Right renal pelvis (tissue), 4 donors: ENCODE measurements at places on chromosomes 13 and 19.

GRCh38 chr19:45145270-45146189 lies 15.3 kb downstream of the NKPD1 start:
- no peak for DNase-seq

GRCh38 chr13:95099541-95099940 lies 201.7 kb downstream of the ABCC4 start:
- no peak for DNase-seq

DNA sequence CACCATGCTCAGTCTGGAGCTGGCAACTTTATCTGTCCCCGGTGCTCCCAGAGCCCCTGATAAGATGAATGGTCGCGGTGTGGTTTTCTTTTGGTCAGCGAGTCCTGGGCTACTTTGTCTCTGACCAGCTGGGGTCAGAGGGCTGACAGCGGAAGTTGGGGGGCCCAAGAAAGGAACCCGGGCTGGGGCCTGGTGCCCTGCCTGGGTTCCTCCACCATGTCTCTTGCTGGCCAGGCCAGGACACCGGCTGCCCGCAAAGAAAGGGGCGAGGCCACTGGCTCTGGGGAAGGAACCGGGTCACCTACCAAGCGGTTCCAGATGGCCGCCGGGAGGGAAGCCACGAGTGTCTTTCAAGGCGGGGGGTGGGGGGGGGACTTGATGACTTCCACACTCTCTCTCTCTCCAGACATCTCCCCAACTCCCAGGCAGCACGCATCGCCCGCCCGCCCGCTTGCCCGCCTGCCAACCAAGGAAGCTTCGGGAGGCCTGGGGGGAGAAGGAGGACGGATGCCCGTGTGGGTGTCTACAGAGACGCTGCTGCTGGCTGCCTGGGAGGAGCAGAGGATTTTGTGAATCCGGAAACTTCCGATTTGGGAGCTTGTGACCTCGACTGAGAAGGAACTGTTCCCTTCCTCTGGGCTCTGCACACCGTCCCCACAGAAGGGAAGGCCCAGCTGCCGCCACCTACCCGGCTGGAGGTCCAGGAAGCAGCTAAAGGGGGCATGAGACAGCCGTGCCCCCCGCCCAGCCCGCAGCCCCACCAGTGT lies 1.1 kb downstream of the PIP5K1C start:
- DNase-seq: no peak

GRCh38 chr19:50007170-50007569 lies 18.0 kb downstream of the VRK3 start:
- DNase-seq: no peak

DNA sequence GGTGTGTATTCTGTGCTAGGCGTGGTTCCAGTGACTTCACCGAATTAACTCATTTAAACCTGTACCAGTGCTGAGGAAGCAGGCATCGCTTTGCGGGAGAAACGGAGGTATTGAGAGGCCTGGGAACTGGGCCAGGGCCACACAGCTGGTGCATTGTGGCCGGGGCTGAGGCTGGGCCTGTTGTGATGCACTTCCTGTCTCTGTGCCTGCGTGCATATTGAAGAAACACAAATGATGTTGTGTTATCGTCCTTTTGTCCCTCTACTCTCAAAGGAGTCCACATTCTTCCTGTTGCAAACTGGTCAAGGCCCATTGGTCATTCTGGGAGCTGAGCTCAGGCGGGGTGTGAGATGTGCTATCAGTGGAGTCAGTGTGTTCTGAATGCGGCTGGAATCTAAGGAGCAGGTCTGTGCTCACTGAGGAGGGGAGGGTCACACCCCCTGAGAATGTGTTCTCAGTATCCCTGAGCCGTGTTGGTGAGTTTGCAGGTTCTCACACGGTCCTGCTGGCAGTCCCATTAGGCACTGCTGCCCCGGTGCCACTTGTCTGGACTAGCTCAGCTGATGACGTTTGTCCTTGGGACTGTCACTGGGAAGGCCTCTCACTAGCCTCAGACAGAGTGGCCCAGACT lies 62.1 kb downstream of the ARHGEF7 start:
- no peak for DNase-seq

GRCh38 chr19:52369559-52370340 lies at the start of gene ZNF880:
TSS of gene ZNF880 (plus strand) at chr19:52369923. CDS start at chr19:52369966, 43 bp downstream.
- peak; percentile 95 for DNase-seq

DNA sequence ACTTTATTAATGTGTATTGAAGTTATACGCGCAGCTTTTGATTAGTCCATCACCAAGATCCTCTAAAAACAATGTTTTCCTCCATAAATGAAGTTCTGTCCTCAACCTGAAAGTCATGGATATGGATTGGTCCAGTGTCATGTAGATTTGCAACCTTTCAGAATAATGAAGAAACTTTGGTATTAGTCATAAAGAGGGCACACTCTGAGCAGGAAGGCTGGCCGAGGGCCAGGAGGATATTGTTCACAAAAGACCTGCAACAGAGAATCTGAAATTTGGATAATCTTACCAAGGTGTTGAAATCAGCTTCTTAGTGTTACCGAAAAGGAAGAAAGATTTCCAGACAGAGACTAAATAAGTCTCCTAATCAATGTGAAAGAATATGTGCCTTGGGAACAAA lies 20.7 kb downstream of the CLDN10 start:
- no peak for DNase-seq

GRCh38 chr13:46088821-46089562 lies 15.8 kb downstream of the CPB2 start:
- DNase-seq: no peak

GRCh38 chr13:32687275-32687674 lies 101.0 kb downstream of the PDS5B start:
- no peak for DNase-seq

GRCh38 chr19:51196181-51196580 lies 28.7 kb upstream of the CD33 start:
- no peak for DNase-seq
